ENCODE measurements at places on chromosomes 1 and 21. TPM values are rescaled to one million over a fixed set of nuclear protein-coding genes. Genes with fewer than 3 reads are reported as not detected.

- DNase-seq, result no peak
Observed at GRCh38 chr1:198754670-198755069, 115.8 kb downstream of the PTPRC start.

- no peak for DNase-seq
Observed at GRCh38 chr21:19547951-19548840, 1144.6 kb upstream of the TMPRSS15 start.

- no peak for DNase-seq
Observed at GRCh38 chr1:223684488-223684792, 18.9 kb upstream of the CAPN8 start.

DNA sequence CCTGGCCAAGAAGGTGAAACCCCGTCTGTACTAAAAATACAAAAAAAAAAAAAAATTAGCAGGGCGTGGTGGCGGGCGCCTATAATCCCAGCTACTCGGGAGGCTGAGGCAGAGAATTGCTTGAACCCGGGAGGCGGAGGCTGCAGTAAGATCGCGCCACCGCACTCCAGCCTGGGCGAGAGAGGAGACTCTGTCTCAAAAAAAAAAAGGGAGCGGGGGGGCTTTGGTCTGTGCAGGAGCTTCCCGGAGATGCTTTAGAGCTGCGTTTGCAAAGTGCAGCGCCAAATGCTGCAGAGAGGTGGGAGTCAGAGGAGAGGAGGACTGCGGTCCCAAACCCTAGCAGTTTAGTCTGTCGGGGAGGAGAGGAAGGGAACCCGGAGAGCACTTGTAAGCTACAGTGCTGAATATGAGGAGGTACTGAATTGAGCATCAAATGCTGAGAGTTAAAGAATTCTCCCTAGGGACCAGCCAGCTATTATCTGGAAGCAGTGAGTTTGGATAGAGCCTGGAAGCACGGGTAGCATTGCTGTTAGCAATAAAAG lies 569 bp downstream of the FALEC start:
- DNase-seq, result peak; percentile 66

- DNase-seq, result no peak
Observed at GRCh38 chr1:168980656-168981055, 125.8 kb upstream of the ATP1B1 start.

DNA sequence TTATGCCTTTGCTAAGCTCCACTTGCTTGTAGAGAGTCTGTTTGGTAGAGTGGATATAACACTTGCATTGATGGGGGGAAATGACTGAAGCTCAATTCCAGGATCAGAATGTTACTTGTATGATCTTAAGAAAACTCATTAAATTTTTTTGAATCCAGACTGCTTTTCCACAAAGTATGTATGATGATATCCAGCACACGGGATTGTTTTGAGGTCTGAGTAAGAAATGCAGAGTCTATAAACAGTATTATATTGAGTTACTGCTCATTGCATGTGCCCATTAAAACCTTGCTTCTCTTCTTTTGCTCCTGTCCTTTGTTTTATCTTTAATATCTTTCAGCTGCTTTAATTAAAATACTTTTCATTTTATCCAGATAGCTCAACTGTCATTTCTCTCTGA lies 570.4 kb upstream of the ZRANB2 start:
- DNase-seq, result no peak

- no peak for DNase-seq
Observed at GRCh38 chr1:50378770-50379169, 44.5 kb downstream of the DMRTA2 start.

The OR2T11 gene
- total RNA-seq, result not detected

The ADAMTSL4 gene
- 3.9 TPM for total RNA-seq

The DUSP23 gene
- total RNA-seq, result 28.8 TPM

The SLC1A7 gene
- 1.7 TPM for total RNA-seq

The TLR5 gene
- 0.45 TPM for total RNA-seq

All from endodermal cell (in vitro differentiated cells).